ENCODE measurements at places on chromosomes 3 and 15.

DNA sequence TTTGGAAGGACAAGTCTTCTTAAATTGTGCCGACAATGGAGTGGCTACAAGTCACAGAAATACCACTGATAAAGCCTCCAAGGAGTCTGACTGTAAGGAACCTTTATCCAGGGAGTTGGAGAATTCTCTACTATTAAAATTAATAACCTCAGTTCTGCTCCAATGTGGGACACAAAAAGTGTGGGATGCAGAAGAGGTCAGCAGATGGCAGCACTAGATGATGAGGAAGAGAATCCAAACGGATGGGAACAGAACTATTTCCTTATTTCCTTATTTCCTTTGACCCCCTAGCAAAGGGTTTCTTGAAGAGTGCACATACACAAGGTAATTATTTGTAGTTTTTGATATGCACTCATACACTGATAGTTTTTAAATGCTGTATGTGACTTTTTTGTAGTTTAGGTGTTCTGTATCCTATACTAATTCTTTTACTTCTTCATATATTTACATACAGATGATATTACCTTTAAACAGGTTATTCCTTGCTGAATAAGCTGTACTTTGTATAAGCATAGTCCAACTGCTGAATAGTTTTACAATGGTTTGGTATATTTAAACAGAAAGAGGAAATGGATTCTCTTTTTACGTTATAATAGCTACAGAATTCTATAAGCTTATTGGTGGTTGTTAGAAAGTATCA is 25.6 kb upstream of the NLGN1 start:
- no peak for DNase-seq

- peak; percentile 64 for DNase-seq
These were observed 16.1 kb upstream of the SEMA4B start for GRCh38 chr15:90184786-90185704.

GRCh38 chr3:66603151-66603611 is 102.4 kb upstream of the LRIG1 start:
- no peak for DNase-seq

DNA sequence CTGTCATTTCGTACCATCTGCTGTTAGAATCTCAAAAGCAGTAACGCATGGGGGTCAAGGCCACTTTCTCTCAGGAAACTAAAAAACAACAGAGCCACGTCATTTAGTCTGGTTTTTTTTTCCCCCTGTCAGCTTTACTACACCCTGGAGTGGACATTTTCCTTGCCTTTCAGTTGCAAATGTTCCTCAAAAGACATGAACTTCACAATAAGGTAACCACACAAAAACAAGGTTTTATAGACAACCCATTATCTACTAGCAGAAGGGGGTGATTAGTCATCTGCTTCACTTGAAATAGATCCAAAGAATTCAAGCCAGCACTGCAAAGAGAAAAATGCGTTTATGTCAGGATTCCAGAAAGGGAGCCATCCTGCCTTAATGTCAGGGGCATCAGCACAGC is 171.8 kb upstream of the CDIN1 start:
- no peak for DNase-seq

DNA sequence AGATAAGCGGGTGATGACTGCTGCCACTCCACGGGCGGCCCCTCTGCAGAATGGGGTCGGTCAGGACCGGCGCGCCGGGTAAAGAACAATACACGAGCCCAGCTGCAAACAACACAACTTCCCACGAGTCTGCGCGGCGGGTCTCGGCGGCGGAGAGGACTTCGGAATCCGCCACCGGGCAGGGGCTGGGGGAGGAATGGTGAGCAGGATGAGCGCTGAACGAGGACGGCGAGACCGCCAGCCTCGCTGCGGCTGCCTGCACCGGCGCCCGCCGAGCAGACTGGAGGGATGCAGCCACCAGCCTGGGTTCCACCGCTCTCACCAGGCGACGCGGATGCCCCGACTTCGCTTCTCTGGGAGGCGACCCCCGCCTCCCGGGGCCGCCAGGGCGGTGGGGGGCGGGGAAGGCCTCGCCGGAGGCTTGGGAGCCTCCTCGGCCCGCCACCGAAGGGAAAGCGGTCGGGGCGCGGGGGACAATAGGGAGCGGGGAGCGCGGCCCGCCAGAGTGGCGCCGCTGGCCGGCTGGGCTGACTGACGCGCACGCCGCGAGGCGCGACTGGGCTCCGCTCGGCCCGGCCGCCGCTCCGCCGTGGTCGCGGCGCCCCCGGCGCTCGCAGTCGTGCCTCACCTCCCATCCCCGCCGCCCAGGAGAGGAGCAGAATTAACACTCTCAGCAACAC is 515 bp downstream of the ADAM10 start:
- peak; percentile 56 for DNase-seq

- no peak for DNase-seq
These were observed 118.8 kb upstream of the DAZL start for GRCh38 chr3:16723978-16724377.

DNA sequence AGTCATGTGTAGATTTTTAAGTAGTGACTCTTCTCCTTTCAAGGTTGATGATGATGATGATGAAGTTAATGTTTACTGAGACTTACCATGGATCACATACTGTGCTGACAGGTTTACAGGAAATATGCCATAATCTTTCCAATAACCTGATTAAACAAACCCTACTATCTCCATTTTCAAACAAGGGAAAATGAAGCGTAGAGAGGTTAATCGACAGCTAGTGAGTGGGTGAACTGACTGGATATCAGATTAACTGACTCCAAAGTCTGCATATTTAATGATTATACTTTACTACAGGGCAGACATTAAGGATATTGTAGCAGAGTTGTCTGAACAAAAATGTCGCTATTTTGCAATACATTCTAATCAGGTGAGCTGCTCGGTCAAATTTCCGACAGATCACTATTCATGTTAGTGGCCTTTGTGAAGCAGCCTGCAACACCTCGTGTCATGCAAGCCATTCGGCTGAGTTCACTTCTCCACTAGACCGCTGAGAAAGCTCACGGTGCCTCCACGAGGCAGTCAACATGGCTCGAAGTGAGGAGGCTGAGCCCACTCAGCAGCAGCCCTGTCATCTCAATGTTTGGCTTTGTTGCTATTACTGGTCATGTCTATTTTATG is 264.2 kb downstream of the NFKBIZ start:
- DNase-seq, result no peak

GRCh38 chr15:70539409-70539808 is 223.9 kb downstream of the UACA start:
- no peak for DNase-seq

- no peak for DNase-seq
These were observed 3.2 kb downstream of the SEMA7A start for GRCh38 chr15:74430510-74430951.

GRCh38 chr3:97967966-97968365 is 4.3 kb downstream of the RIOX2 start:
- DNase-seq, result no peak

GRCh38 chr15:32952901-32953532 is 235.2 kb downstream of the GREM1 start:
- DNase-seq, result no peak

DNA sequence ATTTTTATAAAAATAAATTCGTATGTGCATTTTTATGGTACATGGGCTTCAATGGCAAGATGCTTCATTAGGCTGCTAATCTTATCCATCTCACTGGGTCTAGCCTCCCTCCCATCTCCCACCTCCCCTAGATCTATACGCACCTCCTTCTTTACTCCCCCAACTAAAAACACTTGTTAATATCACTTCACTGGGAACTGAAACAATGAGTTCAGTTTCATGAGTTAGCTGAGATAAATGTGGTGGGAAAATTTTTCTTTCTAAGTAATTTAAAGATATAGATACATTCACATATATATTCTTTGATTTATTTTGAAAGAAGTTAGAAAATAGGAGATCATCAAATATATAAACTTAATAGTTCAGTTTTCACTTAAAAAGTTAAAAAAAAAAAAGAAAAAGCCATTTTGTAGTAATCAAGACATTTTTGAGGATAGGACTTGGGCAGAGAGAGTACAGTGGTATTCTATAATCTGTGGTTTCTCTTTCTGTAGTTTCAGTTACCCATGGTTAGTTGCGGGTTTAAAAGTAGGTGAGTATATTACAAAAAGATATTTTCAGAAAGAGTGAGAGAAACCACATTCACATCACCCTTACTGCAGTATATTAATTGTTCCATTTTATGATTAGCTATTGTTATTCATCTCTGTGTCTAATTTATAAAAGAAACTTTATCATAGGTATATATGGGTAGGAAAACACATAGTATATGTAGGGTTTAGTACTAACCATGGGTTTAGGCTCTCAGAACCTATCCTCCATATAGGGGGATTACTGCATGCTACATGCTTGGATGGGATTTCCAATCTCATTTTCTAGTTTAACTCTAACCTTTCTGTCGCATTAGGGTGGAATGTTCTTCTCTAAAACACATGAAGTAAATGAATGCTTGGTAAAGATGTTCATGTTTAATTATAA is 316.0 kb upstream of the CBLB start:
- no peak for DNase-seq

- no peak for DNase-seq
These were observed 7.3 kb downstream of the GRIP2 start for GRCh38 chr3:14532691-14533456.

DNA sequence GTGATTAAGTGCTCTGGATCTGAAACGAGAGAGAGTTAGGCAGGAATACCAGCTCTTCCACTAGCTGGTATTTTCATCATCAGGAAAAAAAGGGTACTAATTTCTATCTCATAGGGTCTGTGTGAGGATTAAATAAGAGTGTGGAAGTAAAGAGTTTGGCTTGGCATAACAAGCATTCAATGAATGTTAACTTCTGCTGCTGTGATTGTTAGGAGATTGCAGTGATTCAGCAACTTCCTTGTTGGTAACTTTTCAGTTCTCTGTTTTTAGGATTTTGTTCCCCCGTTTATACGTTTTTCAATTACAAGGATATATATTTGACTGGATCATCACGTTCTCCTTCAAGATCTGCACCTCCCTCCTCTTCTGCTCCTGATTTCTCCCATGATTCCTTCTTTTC is 65.9 kb upstream of the MYO5C start:
- no peak for DNase-seq

GRCh38 chr3:27578032-27578431 is 93.8 kb upstream of the SLC4A7 start:
- DNase-seq, result no peak

DNA sequence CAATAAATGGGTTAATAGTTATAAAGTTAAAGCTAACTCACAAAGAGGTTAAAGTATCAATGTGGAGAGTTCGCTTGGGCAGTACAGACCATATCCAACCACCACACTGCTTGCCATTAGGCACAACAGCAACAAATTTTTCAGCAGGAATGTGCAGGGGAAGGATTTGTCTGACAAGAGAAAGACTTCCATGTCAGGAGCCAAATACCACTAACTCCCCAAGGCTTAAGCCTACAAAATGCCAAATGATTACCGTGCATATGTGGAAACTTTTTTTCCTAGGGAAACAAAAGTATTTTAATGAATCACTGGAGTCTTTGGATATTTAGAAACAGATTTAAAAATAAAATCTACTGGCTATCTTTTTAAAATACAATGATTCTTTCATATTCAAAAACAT is 8.1 kb downstream of the VGLL3 start:
- DNase-seq, result no peak

DNA sequence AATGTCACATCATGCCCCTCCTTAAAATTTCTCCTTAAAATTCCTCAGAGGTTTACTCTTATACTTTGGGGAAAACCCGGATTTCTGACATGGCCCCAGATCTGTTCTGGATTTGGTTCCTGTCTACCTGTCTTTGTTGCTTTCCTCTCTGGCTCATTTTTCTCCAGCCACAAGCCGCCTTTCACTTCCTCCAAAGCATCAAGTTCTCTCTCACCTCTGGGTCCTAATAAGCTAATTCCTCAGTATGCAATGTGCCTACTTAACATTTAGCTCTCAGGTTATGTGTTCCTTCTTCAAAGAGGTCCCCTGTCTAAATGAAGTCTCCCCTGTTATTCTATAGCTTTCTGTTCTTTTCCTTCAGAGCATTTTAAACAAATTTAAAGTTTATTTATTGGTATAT is 16.1 kb downstream of the HMG20A start:
- no peak for DNase-seq

DNA sequence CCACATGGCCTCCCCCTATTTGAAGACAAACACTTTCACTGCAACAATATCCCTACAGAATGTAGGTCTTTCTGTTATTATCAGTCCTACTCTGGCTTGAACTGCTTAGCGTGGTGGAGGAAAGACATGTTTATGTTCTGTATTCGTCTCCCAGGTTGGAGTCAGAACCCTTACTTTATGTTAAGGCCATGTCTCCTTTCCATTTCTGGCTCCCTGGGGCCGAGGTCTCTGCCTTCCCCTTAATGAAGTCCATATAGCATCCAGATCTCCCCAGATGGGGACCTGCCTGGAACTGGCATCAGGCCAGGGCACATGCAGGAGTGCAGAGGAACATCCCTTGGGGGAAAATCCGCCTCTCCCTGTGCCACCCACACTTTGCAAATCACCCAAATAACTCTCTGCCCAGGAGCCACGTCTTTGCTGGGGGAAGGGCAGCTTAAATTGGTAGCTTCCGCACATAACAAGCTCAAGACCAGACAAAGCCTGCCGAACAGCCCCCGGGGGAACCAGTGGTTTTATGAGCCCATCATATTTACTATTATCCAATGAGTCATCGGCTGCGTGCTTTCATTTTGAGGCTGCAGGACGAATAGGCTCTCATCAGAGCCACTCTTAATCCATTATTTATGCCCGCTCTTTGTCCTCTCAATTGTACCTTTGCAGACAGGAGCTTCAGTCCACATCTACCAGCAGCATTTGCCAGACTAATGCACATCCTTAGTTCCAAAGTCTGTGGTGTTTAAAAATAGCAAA is 237.0 kb downstream of the UACA start:
- no peak for DNase-seq

DNA sequence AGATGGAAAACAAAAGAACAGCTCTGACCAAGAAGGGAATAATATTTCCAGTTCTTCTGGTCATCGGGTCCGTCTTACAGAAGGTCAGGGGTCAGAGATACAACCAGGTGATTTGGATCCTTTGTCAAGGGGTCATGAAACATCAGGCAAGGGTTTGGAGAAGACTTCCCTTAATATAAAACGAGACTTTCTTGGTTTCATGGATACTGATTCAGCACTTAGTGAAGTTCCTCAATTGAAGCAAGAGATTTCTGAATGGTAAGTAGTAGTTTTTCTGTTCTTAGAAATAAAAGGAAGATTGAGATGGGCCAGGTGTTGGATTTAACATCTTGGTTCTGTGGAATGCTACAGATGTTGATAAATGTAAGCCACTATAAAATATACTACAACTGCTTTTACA is 9.5 kb downstream of the MGA start:
- DNase-seq, result no peak

DNA sequence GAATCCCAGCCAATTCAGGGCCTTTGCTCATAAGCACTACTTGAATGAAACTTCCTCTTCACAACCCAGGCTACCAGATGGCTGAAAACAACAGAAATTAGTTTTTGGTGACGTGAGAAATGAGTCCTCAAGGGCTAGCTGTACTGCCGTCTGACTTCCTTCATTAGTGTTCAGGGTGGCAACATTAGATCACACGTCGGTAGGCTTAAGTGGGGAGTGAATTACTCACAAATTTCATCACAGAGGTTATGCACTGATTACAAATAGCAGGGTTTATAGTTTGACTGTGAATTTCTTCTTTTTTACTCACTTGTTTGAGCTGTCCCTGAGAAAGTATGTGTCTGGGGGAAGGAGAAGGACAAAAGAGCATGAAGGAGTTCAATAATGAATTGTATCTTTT is 397.2 kb downstream of the GAP43 start:
- no peak for DNase-seq

- no peak for DNase-seq
These were observed 229.5 kb downstream of the VPS13C start for GRCh38 chr15:61830536-61831330.
